ENCODE measurements at places on chromosomes 6 and 20. TPM values are rescaled to one million over a fixed set of nuclear protein-coding genes. Genes with fewer than 3 reads are reported as not detected.

The DNAJC5 gene
- 64.8 TPM for total RNA-seq

The NMBR gene
- 1.6 TPM for total RNA-seq

The PGBD1 gene
- total RNA-seq, result 6.9 TPM

GRCh38 chr20:48632825-48633619, 194.8 kb downstream of the PREX1 start:
- DNase-seq, result no peak

- peak; percentile 53 for DNase-seq
Observed at GRCh38 chr20:10848810-10849370, 175.1 kb upstream of the JAG1 start.

- DNase-seq, result no peak
Observed at GRCh38 chr20:2800521-2801285, at the start of gene CPXM1. CPXM1 (minus strand) TSS chr20:2800627; CDS start chr20:2800572, 55 bp downstream.

DNA sequence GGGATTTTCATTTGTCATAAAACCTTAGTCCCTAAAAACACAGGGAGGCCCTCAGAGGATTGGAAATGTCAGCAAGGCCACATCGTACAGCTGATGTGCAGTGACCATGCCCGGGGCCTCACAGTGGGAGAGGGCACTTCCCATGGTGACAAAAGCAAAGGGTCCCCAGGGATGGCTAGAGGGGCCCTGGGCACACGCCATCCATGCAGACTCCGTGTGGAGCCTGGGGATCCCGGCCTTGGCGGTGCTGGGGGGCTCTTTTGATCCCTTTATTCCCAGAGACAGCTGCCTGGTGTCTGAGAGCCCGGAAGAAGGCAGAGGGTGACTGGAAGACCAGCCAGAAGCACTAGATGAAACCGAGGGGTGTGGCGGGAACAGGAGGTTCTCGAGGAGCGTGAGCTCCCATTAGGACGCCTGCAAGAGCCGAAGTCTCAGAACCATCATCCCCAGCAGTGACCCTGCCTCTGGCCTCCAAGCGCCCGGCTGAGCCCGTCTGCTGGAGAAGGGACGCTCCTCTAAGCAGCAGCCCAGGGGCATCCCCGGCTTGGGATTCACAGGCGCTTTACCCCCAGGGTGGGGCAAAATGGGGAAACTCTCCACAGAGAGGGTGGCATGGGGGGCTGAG, 49.1 kb upstream of the FRMD1 start:
- peak; percentile 39 for DNase-seq

GRCh38 chr6:122751326-122751725, 28.2 kb upstream of the FABP7 start:
- no peak for DNase-seq

DNA sequence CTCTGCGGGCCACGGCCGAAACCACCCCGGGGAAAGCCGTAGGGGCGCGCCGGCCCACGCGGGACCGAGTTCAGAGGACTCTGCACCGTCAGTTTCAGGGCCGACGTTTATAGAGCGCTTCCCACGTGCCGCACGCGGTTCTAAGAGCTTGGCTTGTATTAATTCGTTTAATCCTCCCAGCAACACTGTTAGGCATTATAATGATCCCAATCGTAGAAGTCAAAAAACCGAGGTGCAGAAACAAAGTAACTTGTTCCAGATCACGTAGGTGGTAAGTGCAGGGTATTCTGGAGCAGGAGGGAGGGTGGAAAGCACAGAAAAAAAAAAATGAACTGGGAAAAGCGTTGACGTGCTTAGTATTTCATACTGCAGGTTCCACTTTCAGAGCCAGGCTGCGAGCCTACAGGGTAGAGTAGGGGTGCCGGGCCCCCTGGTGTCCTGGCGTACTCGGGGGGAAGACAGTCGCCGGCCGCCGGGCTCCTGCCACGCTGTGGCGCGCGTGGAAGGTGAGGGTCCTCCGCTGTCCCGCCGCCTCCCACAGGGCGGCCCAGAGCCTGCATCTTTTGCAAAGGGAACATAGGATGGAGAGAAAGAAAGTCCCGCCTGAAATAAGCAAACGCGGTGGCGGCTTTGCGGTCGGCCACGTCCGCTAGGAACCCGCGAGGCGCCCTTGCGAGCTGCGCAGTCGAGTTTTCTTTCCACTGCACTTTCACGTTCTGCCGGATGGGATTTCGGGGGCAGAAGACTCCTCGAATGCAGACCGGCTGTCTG, 10.2 kb upstream of the FOXF2 start:
- no peak for DNase-seq

DNA sequence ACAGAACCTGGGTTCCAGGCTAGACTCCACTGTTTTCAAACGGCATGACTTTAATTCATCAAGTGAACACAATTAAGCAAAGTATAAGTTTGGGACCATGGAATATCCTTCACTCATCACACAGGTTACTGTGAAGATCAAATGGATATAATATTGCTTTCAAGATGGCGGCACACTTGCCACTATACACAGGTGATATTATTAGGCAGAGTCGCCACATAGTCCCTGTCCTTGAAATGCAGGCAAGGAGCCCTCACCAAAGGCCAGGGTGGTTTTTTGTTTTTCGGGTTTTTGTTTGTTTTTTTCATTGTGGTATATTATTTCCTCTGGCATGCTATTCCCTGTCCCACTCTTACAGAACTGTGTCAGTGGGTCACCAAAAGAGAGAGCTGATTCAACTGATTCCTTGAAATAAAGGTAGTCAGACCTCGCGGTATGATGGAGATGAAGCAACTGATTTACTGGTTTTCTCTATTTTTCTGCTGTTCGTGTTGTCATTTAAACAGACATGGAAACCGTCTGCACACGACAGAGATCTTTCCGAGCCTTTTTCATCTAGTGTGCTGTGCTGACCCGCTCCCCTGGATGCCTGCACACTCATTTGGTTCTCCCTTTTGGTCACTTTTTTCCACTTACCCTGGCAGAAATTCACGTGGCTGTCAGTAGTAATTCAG, 29.7 kb downstream of the MYB start:
- DNase-seq, result no peak

Data from testis (tissue), 5 donors.